Hematopoietic multipotent progenitor cell treated with erythropoietin and hydrocortisone succinate and interleukin-3 and kit ligand, for 17 days (in vitro differentiated cells): ENCODE measurements at places on chromosomes 5 and 9.

GRCh38 chr5:133227082-133227481 is 175.3 kb downstream of the HSPA4 start:
- DNase-seq = no peak

GRCh38 chr9:79581794-79582193 is 10.0 kb downstream of the TLE4 start:
- DNase-seq = no peak

GRCh38 chr9:35618854-35619799 is 914 bp upstream of the CD72 start:
- no peak for DNase-seq

- no peak for DNase-seq
Observed at GRCh38 chr5:177604116-177604521, 4.2 kb downstream of the B4GALT7 start.

- no peak for DNase-seq
Observed at GRCh38 chr5:9192266-9192665, 353.6 kb downstream of the SEMA5A start.

GRCh38 chr5:154487541-154487940 is 9.5 kb upstream of the HAND1 start:
- DNase-seq = no peak

- DNase-seq = no peak
Observed at GRCh38 chr9:120413121-120414048, 166.6 kb downstream of the CDK5RAP2 start.

DNA sequence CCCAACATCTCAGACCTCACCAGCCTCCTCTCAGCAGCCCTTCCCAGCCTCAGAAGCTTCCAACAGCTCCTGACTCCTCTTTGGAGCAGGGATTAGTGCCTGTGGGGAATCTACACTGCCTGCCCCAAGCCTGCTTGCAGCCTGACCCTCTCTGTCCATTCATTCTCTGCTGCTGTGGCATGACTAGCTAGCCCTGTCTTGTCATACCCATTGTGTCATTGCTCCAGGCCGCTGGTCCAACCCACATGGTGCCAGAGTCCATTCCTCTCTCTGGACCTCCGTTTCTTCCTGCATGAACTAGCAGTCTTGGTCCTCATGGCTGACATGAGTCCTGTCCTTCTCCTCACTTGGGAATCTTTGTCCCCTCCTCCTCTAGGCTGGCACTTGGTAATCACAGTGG is 12.8 kb upstream of the RXRA start:
- no peak for DNase-seq

DNA sequence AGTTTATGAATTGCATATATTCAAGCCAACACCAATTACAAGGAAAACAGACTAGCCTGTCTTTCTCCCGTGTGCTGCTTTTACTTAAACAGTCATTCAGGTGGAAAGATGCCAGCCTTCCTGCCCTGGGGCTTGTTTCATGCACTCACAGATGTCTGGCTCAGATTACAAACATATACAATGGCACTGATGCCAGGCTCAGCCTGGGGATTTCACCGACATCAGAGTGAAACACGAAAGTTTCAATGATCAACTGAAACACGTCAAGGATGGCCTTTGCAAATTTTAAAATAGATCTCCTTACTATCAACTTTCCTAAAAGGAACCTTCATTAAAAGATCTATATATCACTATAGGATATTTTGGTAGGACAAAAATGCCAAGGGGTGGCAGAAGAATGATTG is 1576.5 kb downstream of the EFNA5 start:
- no peak for DNase-seq

DNA sequence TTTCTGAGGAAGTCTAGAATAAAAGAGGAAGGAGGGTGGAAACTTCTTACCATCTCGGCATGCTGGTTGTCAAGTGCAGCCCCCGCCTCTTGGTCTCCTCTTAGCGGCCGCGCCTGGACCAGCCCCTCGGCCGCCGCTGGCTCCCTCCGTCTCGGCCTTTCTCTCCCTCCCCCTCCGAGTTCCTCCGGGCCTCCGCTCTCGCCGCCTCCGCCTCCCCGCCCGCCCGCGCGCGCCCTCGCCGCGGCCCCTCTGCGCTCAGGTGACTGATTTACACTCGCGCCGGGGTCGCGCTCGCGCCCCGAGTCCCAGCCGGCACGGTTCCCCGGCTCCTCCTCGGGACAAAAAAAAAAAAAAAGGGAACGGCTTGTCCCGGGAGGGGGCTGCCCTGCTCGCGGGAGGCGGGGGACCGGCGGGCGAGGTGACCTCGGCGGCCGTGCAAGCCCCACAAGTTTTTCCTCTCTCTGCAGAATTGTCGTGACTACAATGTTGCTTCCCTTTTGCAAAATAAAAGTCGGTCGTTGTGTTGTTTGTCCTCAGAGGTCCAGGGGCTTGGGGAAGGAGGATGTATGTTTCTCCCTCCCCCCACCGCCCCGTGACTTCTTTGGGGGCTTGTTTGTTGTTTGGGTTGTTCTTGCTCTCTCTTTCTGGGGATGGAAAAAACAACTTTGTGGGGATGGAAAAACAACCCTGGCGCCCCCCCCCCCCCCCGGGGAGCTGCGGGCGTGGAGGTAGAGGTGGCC is at the start of gene BNC2:
Gene BNC2, minus strand, starts transcription at position 75 of the 740 bp plus-strand sequence. Its CDS starts 22 bp downstream, at position 53.
- DNase-seq = no peak

DNA sequence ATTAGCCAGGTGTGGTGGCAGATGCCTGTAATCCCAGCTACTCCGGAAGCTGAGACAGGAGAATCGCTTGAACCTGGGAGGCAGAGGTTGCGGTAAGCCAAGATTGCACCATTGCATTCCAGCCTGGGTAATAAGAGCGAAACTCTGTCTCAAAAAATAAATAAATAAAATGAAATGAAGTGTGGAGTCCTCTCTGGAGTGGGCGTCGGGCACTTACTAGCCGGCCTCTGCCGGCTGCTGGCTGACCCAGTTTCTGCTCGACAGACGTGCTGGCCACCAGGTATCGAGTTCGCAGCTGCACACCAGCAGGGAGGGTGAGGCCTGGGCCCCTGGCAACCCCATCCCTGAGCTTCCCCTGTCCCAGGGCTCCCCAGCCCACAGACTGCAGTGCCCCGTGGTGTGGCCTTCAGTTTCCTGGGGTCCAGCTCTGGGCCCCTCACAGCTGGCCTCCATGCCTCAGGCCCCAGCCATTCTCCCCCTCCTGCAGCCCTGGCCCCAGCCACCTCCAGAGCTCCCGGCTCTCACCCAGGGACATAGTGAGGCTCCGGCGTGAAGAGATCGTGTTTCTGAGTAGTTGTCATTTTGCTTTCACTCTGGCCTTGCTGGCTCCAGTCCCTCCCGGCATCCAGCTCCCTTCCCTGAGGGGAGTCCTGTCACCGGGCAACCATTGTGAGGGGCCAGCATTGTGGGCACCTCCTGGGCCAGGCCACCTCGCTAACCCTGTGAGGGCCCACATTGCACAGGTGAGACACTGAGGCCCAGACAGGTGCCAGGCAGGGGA is 3.8 kb upstream of the STPG3 start:
- no peak for DNase-seq

GRCh38 chr5:110264661-110265060 is 461.8 kb downstream of the TMEM232 start:
- no peak for DNase-seq

DNA sequence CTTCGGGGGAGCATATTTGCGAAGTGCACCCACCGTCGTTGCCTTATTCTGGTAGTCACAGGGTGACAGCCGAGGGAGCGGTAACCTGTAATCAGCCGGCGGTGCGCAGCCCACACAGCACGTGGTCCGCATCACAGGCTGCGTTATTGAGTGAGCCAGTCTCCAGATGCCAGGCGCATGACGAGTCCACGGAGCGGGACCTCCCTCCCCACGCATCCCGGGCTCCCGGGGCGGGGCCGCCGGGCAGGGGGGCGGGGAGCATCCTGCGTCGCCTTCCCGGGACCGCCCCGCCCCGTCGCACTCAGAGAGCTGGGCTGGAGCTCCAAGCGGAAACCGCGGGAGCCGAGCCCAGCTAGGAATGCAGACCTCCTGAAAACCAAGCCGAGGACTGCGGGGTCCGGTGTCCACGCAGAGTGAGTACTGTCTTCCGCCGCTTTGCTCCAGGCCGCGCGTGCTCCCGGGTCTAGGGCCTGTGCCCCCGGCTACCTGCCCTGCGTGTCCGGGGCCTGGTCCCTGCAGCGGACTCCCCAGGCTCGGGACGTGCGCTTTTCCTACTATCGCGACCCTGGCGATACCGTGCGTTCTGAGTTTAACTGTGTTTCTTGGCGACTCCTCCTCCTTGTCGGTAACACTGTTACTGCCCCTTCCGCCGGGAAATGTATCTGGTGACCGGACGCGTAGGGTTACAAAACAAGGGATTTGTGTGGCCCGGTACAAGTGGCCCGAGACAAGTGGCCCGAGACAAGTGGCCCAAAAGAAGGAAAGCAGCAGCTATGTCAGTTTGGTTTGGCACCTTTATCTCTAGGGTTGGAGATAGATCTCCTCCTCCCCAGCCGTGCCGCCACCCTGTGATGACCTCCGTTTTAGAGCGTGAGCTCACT is 40.6 kb downstream of the CAST start:
- peak; percentile 87 for DNase-seq

DNA sequence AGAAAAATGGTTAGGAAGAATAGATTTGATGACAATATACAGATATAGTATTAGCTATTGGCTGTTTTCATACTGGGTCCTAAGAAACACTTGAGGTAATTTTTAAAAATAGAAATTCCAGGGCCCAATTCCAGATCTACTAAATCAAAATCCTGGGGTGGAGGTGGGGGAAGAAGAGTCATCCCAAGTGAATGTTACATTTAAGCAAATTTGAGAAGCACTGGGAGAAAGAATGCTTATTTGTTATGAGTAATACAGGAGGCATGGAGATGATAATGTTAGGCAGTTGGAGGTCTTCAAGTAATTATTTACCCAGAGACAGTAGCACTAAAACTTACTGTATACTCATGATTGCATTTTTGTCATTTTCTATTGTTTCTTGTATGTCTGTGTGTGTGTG is 93.0 kb upstream of the DAB2 start:
- DNase-seq = no peak

DNA sequence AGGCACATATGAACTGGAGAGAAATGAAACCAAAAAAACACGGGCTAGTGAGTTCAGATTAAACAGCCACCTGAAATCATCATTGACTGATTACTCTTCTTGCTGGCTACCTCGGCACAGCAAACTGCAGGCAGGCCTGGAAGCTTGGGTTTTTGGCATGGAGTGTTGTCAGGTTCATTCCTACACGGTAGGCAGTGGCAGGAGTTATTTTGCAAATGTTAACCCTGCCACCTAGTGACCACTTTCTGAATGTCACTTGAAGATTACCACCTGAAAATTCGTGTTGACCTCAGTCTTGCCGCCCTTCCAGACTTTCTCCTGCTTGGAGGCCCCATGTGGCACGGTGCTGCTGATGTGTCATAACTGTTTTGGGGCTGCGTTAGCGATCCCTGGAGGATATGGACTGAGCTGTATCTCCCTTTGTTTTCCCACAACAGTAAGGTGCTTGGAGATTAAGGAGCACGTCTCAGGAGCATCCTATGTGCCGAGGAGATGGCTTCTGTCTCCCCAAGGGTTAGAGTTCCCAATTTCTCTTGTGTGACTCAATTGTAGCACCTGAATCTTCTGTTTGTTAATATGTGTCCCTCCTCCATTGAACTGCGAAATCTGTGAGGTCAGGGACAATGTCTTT is 12.7 kb upstream of the CD180 start:
- DNase-seq = peak; percentile 60

- DNase-seq = no peak
Observed at GRCh38 chr9:83670381-83670780, 37.4 kb downstream of the UBQLN1 start.

DNA sequence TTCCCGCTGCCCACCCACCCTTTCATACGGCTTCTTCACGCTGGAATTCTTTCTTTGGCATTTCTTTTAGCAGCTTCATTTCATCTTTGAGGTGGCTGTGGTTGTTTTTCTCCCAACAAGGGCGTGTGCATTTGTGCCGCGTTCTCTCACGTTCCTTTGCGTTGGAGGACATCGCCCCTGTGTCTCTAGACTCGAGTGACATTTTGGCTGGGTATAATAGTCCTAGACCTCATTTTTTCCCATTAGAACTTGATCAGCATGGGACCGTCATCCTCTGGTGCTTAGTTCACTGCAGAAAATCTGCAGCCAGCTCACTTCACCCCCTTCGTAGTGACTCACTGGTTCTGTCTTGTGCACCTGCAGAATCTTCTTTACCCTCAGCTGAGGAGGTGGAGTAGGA is 29.5 kb downstream of the KCNT1 start:
- DNase-seq = no peak

- no peak for DNase-seq
Observed at GRCh38 chr5:6611334-6612256, 21.2 kb downstream of the NSUN2 start.

DNA sequence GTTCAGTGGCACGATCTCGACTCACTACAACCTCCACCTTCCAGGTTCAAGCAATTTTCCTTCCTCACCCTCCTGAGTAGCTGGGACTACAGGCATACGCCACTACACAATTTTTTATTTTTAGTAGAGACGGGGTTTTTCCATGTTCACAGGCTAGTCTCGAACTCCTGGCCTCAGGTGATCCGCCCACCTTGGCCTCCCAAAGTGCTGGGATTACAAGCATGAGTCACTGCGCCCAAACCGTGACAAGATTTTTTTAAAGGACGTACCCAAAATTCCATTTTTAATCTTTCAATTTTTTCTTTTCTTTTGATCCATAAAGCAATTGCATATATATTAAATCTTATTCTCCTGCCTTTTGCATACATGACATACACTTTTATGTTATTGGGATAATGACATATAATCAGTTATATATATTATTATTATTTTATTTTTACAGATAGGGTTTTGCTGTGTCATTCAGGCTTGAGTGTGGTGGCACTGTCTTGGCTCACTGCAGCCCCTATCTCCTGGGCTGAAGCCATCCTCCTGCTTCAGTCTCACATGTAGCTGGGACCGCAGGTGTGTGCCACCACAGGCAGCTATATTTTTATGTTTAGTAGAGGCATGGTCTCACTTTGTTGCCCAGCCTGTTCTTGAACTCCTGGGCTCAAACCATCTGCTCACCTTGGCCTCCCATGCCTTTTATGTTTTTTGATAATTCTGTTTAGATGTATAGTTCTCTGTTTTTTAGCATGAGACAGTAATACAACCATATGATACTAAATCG is 71.9 kb downstream of the RAB24 start:
- DNase-seq = no peak

DNA sequence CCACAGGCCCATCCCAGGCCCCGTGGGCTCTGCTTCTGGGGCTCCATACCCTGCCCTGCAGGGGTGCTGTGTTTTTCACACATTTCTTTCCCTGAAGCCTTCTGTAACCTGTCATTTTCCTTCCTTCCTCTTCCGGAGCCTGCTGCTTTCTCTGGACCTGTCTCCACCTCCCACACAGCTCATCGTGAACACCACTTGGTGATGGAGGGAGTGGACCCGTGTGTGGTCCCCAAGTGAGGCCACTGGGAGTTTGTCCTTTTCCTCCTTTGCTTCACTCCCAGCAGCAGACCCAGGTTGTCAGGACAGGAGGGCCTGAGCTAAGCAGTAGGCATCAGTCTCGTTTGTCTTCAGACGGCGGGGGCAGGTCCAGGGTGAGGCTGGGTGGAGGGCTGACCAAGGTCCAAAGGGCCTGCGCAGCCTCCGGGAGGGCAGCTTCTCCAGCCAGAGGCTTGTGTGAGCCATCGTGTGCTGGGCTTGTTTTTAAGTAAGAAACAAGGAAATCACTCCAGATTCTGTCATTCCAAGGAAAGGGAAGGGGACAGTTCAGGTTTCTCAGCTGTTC is 5.8 kb upstream of the POMT1 start:
- DNase-seq = no peak

GRCh38 chr5:172178991-172179989 is 8.7 kb downstream of the STK10 start:
- DNase-seq = no peak

- no peak for DNase-seq
Observed at GRCh38 chr5:177176175-177176711, 42.7 kb downstream of the NSD1 start.
